RKO (cell line): ENCODE measurements at places on chromosomes 1 and 21.

DNA sequence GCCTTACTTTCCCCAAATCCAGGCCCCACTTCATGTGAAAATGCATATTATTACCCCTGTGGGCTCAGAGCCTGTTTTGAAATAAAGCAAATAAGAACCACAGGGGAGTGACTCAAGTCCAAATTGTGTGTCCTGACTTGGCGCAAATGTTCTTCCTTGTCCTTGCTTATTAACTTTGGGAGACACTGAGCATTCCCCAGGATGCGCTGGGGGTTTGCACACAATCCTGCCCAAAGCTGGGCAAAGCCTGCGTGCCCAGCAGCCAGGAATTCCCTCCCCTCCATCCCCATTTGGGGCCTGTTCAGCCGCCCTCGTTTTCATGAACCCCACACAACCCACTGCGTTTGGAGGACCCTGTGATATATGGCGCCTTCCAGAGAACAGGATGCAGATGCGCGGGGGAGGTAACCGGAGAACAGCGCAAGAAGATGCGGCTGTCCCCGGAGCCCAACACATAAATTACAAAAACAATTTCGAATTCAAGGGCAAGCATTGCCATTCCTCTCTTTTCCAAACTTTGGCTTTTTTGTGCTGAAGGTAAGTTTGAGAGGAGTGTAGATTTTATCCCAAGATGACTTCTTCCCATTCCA is 42.4 kb upstream of the CLDN14 start:
- DNase-seq: no peak

- no peak for DNase-seq
Measured at GRCh38 chr21:42111811-42112210, 40.7 kb downstream of the UMODL1 start.

DNA sequence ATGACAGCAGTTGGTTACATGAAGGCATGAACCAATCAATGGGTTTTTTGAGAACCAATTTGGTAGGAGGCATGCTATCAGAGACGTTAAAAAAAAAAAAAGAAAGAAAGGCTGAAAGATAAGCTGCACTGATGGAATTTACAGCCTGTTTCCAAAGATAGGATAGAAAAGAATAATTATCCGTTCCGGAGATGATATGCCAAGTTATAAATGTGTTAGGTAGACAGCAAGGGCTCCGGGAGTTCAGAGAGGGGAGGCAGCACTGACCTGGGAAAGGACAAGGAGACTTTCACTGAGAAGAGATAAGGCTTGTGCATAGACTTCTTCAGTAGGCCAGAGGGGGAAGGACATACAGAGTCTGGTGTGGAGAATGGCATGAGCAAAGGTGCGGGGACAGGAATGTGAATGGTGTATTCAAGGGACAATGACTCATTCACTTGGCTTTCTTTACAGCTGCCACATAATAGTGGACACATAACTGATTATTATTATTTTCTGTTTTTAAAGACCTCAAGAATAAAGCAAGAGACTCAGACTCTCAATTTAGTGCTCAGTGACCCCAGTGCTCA is 24.8 kb upstream of the ACBD6 start:
- peak; percentile 52 for DNase-seq

- peak; percentile 30 for DNase-seq
Measured at GRCh38 chr1:175499595-175500382, 243.6 kb downstream of the TNR start.

DNA sequence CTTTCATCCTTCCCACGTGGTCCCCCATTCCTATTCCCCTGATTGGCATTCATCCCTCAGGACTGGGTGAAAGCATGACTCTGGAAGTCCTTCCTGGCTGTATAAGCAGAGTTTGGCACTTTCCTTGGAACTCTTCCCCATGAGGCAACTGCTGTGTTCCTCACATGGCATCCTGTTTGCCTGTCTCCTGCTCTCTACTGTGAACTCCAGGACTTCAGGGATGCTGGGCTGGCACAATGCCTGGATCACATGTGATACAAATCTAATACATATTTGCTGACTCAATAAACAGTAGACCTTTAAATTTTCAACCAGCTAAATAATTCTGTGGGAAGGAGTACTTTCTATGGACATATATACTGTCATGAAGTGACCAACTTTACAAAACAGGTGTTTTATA is 46.8 kb upstream of the EDEM3 start:
- no peak for DNase-seq

DNA sequence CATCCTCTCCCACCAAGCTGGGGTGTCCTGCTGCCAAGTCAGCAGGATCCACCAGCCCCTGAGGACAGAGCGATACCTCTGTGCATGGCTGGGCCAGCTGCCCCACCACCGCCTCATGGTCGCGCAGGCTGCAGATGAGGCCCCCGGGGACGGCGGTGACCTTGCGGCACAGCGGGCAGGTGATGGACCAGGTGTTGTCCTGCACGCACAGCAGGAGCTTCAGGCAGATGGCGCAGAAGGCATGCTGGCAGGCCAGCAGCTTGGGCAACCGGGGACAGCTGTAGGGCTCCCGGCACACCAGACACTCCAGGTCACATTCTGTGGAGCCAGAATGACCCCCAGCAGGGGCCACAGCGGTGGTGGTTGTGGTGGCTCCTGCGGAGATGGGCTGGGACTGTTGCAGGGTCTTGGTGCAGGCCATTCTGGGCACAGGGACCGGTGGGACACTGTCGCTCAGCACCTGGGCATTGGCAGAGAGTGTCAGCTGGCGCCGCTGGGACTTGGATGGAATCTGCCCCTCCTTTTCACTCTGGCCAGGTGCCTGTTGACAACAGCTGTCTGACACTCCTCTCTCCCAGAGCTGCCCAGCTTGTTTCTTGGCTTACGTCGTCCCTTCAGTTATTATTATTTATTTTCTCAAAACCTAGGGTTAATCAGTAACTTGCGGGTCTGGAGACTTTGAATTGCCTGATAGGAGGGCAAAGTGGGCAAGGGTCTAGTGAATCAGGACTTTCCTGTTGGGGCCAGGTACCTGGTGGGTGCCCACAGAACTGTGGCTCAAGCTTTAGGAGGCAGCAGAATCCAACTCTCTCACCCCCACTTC is at the start of gene RNF186:
TSS of gene RNF186 (minus strand) at position 603 of the 823 bp plus-strand sequence. CDS start at position 421, 182 bp downstream.
- DNase-seq: no peak

GRCh38 chr1:23568608-23569383 is 9.5 kb upstream of the ID3 start:
- no peak for DNase-seq

DNA sequence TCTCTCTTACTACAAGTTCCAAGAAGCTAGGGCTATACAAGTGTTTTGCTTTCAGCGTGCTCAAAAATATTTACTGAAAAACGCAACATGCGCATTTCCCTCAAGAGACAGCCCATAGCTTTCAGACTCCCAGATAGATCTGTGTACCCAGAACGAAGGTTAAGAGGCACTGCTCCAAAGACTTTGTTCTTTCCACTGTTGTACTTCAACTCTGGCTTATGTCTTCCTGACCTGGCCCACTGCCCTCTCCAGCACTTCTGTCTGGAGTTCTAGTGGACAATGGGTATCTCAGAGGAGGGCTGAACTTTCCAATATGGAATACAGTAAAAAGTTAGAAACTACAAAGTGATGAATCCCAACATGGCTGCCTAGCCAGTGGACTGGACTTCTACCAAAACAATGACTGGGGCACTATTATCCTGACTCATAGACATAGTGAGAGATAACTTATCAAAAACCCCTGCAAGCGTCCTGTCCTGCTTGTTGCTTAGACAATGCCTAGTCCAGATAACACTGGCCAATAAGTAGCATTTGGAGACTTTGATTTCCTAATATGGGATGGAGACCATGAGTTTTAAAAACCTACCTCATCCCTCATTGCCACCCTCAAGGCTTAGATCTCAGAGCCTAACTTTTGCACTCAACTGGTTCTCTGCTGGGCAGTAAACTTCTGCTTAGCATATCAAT is 8.8 kb upstream of the ADAR start:
- DNase-seq: no peak

- DNase-seq: no peak
Measured at GRCh38 chr1:50902419-50902818, 57.6 kb downstream of the FAF1 start.

DNA sequence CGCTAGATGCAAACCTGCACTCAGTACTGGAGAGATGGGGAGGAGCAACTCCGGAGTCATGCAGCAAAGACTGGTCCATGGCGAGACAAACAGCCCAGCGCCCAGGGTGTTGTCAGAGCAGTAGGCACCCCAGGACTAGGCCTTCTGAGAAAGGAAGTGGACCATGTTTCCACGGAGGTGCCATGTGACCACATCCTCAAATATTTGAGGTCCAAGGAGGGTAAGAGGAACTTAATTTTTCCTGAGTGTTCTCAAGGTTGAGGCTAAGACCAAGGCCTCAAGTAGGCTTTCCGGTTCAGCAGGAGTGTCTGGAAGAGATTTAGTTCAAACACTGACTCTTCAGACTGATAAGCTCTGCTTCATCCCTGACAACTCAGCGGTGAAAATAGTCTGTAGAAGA is 186.2 kb downstream of the RHOU start:
- no peak for DNase-seq

DNA sequence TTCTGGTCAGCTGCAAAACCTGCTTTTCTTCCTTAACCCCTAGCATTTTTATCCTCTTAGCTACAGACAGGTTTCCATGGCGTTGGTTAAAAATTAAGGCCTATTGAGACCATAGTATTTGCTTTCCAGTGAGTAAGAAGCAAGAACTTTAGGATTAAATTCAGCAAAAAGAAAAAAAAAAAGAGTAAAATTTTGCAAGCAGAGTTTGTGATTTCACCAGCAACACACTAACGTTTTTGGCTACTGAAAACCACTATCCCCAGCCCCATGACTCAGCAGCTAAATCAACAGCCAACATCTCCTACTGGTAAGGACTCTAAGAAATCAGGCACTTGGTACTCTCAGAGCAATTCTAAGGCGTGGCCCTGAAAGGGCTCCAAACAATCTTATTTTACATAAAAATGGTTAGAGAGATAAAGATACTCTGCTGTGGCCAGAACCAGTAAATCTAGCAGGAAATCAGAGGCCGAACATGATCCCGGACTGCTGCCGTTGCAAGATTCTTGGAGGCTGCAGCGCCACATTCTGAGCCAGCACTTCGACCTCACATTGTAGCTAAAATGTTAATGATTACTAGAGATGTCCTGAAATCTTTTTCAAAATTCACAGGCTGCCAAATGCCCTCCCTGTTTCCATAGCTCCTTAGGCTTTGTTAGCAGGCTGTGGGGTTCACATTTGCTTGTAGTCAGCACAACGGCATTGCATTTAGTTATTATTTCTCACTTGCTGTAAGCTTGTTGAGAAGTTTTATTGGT is 1.6 kb upstream of the ENO1 start:
- peak; percentile 83 for DNase-seq

DNA sequence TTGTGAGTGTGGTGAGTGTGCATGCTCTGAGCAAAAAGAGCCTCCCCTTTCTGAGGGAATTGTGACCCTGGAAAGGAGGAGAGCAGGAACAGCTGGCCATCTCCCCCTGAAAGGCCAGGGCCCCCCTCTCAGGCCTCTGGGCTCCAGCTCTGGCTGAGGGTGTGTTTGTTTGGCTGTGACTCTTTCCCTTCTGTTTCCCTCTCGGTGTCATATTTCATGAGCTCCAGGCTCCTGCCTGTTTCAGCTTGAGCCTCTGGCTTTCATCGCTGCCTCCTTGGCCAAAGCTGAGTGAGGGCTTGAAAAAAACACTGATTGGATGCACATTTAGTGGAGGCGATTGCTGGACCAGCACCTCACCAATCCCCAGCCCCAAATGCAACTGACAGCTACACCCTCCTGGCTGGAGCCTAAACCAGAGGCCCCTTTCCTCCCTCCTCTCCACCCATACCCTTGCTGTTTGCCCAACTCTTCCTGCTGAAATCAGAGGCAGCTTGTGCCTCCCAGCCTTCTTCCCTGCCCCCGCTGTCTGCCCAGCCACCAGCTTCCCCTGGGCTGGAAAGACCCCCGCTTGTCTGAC is 64.1 kb downstream of the DDR2 start:
- DNase-seq: no peak

- no peak for DNase-seq
Measured at GRCh38 chr1:70863239-70863638, 184.4 kb downstream of the PTGER3 start.

GRCh38 chr1:24970926-24971875 is 41.1 kb upstream of the RUNX3 start:
- no peak for DNase-seq

DNA sequence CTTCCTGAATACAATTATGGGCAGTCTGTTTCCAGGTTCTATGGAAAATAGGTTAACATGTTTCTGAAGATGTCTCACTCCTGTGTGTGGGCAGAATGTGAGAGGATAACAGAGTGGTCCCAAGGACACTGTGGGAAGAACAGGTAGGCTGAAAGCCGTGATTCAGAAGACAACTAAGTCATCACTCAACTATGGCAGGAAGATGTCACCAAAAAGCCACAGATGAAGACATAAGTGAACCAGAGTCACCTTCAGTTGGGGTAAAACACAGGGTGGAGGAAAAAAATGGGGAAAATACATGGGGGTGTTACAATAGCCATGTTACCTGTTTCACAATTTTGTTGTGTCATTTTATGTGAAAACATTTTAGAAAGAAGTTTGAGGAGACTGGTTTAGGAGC is 75.1 kb downstream of the UCHL5 start:
- DNase-seq: no peak

DNA sequence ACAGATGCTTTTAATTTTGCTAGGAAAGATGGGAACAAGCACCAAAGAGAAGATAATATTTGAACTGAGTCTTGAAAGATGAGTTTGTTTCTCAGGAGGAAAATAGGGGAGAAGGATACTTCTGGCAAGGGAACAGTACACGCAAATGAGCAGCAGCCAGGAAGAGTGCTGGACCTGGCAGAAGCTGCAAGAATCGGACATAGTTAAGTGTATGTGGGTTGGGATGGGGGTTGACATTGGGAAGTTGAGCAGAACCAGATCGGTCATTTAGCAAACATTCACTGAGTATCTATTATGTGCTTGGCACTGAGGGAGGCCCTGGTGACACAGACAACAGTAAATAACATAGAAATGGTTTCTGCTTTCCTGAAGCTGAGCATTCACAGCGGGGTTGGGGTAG is 198.8 kb downstream of the PLPP3 start:
- no peak for DNase-seq

DNA sequence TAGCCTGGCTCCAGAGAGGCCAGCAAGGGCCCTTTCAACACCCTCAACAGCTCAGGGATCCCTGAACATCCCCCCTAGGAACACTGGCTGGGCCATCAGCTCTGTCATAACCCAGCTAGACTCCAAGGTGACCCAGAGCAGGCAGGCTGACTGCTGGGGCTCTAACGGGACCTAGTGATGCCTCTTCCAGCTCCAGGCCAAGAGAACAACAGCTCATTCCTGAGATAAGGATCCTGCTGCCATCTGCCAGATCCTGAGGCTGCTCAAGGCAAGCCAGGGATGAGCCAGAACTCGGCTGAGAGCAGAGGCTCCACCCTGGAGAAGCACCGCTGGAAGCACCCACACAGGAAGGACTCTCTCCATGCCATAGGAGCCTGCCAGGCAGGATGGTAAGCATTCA is 2.0 kb downstream of the VSIG8 start:
- no peak for DNase-seq

DNA sequence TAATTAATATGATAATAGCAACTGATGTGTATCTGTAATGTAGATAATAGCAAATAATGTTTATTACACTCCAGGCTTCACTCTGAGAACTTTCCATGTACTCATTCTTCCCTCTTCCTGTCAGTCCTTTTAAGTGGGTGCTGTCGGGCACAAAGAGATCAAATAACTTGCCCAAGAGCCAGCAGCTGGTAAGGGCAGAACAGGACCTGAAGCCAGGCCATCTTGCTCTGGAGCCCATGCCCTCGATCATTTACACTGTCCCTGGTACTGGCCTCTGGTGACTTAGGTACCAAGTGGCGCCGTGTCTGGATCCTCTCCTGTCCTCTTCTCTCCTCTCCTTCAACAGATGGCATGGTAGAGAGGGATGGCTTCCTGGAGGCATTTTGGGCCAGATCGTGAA is 97.2 kb downstream of the VPS13D start:
- no peak for DNase-seq
